HEK293T (cell line): ENCODE measurements at places on chromosomes 6 and 20.

- no peak for DNase-seq
Measured at GRCh38 chr6:27020553-27020880, 227.0 kb upstream of the PRSS16 start.

- DNase-seq = no peak
Measured at GRCh38 chr6:16929809-16930208, 168.5 kb upstream of the ATXN1 start.

DNA sequence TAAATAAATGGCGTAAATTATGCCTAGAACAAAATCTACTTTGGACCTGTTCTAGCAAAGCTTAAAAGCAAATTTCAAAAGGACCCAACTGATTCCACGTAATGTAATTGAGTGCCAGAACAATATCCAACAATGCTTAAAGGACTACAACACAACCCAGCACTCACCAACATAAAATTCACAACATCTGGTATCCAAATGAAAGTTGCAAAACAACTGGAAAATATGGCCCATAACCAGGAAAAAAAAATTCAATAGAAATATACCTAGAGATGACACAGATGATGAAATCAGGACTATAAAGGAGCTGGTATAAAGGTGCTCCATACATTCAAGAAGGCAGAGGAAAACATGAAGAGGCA is 14.1 kb downstream of the TUBB2B start:
- DNase-seq = no peak

DNA sequence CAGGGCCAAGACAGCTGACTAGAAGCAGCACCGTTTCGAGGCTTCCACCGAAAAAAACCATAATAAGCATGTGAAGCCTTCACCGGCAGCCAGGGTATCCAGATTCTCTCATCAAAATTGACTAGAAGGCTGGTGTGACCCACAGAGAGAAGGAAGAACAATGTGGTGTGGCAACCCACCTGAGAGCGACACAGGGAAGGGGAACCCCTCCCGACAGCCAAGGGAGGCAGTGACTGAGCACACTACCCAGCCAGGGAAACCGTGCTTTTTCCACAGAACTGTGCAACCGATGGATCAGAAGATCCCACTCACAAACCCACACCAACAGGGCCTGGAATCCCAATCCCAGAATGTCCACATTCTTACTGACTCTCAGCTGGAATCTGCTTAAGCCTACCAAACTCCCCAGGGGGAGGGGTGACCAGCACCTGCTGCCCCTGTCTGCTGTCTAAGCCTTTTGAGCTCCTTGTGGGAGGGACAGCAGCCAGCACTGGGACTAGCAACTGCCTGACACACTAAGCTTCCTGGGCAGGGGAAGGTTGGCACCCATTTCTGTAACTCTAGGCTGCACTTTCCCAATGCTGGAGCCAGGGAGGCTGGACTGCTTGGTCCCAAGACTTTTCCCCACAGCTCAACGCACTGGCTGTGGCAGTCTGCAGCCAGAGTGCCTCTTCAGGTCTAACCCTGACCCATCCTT is 231.9 kb upstream of the FAM83B start:
- DNase-seq = no peak
